ENCODE measurements at places on chromosomes 2 and 18. TPM values are rescaled to one million over a fixed set of nuclear protein-coding genes. Genes with fewer than 3 reads are reported as not detected.

GRCh38 chr2:163665051-163665450, 70.8 kb downstream of the FIGN start:
- DNase-seq, result no peak

DNA sequence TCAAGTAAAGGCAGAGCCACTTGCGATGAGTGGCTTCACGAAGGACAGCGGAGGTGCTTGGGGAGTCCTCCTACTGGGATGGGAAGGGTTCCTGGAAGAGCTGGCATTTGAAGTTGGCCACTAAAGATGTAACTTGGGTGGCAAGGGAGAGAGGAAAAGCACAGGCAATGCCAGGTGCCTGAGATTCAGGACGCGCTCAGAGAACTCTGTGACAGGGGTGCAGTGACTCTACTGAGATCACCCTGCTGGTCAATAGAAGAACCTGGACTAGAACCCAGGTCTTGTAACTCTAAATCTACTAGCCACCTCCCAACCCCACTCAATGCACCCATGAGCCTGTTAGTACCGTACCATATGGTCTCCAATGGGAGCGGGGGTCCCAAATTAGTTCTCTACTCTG, 5.4 kb upstream of the GRHL1 start:
- DNase-seq, result no peak

DNA sequence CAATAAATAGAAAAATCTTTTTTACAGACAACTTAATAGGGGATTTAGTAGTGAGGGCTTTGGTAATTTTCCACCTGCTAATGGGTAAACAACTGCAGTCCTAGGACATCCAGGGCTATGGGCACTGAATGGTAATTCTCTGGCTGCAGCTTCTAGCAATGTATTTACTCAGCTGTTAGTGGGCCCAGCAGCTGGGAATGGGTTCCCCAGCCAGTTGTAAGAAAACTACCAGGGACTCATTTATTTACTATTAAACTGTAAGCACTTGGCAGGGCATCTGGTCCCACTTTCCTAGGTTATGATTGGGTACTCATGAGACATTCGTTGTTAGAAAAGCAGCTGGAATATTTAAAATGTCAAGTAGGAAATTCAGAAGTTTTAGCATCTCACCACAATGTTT, 363.8 kb upstream of the TRIB2 start:
- DNase-seq, result peak; percentile 76

GRCh38 chr18:25594351-25594750, 242.4 kb upstream of the ZNF521 start:
- no peak for DNase-seq

DNA sequence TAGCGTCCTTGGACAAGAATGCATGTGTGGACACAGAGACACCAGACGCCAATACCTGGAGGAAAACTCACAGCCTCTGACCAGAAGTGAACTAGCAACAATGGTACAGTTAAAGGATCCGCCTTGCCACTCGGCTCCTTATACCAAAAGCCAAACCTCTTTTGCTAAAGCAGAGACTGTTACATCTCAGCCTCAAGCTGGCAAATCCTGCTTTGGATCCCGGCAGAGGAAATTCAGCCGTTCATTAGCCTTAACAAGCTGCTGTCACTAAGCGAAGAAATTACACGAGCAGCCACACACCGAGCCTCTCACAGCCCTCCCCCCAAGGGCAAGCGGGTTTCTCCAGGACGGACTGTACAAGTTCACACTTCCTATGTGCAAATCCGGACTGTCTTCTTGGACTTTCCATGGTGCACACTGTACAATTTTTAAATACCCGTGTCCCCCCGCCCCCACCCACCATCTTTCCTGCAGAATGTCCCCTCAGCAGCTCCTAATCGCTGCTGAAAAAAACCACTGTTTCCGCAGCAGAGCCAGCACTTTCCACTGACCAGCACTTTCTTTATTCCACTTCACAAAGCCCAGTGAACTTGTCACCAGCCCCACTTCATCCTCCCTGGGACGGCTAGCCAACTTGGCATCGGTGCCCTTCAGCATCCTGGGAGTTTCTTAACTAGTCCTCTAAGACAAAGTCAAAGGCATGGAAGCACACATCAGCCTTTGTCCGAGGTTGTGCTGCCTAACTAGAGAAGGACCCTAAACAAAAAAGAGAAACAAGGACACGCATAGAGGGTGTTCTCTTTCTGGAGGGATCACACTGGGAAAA, 1.5 kb downstream of the KLF7 start:
- peak; percentile 92 for DNase-seq

- no peak for DNase-seq
These were observed 14.0 kb downstream of the TMEM127 start for GRCh38 chr2:96251721-96252292.

DNA sequence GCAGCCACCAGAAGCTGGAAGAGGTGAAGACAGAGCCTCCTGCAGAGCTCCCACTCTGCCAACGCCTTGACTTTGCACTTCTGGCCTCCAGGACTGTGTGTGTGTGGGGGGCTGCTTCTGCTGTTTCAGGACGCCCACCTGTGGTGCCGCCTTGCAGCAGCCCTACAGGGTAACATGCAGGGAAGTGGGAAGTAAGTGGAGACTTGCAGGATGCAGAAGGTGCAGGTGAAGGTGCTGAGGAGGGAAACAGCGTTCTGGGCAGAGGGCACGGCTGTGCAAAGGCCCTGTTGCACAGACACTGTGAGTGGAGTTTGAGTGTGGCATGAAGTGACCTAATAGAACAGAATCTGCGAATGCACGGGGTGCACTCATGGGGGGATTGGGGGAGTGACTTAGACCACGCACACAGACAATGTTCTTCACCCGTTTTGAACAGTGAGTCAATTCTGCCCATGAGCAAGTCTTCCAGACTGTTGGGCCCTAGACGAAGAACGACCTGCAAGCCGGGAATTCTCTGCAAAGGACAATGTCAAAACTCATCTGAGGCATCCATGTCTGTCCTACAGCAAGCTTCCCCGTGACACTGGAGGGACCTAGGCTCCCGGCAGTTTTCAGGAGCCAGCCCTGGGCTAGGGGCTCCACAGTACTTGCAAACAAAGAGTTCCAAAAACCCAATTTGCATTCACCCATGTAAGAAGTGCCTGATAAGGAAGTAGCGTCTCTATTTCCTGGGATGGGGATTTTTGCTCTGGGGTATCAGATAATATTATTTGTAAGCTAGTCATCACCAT, 19.0 kb downstream of the MBP start:
- DNase-seq, result no peak

- DNase-seq, result no peak
These were observed 11.7 kb downstream of the YIPF4 start for GRCh38 chr2:32289165-32289999.

DNA sequence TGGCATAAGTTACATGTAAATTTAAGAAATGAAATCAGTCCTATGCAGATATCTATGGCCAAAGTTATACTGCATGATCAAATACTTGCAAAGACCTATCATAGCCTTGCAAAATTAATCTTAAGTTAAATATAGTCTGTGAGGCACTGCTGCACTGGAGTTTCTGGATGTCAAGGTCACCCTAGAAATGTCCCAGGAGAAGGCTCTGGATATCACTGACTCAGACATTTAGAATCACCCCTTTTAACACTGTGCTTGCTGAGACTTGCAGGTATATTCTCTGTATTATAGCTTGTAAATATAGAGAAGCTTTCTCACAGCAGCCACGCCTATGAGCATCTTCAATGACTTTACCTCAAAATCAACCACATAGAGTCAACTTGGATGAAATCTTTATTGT, 51.5 kb downstream of the ETAA1 start:
- DNase-seq, result no peak

- no peak for DNase-seq
These were observed 41.7 kb downstream of the PTPRM start for GRCh38 chr18:7608781-7609201.

DNA sequence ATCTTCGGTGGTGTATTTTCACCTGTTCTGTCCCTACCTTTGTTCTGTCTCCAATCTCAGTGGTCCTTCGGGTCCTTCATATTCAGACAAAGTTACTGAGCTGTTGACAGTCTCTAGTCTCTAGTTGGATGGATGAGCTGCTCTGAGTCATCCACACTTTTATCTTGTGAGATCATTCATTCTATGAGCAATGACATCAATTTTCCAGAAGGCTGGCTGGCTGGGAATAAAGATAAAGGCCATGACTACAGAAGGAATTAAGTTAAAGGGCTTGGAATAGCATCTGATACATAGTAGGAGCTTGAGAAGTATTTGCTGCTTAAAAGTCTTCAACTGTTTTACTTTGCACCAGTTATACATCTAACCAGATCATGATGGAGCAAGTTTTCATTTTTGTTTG, 43.1 kb upstream of the SLC39A10 start:
- DNase-seq, result no peak

GRCh38 chr2:129347486-129348217, 631.8 kb upstream of the RAB6C start:
- no peak for DNase-seq

RGPD8 gene
- total RNA-seq, result 31.8 TPM

MAPK4 gene
- total RNA-seq, result 89.0 TPM

GAREM2 gene
- 8.7 TPM for total RNA-seq

PXDN gene
- total RNA-seq, result 42.8 TPM

GCFC2 gene
- 31.7 TPM for total RNA-seq

Measured in spinal cord (tissue), 10 donors.